Stimulated activated memory B cell treated with anti-CD40 and anti-IgM and Interleukin-4, amounts not matched to agents 10 μg/mL and 1 μg/mL and 100 μg/mL, for 72 hours (primary cell): ENCODE measurements at places on chromosomes 7 and 10.
A peak's percentile ranks its signal among the peaks of the same experiment; 100 is the strongest.

DNA sequence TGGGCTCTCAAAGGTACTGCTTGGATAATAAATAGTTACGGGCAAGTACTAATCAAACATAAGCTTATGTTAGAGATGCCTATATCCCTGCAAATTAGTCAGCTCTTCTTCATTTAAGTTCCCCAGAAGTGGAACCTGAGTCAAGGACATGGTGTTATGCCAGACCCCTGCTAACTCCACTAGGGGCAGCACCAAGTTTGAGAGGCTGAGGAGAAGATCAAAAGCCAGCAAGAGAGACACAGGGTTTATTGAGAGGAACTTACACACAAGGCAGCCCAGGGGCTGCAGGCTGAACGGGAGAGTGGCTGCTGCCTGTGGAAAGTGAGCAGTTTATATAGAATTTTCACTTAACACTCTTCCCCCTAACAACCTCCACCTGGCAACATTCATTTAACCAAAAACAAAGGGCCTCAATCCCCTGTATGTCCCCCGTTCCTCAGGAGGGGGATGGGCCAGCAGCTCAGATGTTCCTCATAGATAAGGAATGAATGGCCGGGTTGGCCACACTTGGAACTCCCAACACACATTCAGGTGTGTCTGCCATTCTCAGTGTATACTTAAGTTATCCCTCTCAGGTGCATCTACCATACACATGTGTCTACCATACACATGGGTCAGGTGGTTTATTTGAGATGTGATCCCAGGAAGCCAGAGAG, 62.6 kb upstream of the GHITM start:
- ATAC-seq: peak; percentile 51

DNA sequence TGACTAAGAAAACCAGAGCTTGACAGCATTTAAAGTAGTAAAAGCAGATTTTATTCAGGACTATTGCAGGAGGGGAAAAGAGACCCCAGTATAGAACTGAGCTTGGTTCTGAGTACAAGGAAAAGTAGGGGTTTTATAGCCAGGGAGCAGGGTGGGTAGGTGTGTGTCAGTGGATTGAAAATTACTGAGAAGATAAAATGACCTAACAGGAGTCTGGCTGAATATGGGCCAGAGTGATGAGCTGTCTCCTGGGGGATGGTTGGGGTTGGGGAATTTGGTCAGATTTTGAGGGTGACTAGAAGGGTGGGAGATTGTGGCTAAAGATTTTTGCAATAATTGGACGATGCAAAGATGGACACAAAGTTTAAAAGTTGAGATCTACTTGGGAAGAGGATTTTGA, 114.0 kb downstream of the ST7 start:
- no peak for ATAC-seq

DNA sequence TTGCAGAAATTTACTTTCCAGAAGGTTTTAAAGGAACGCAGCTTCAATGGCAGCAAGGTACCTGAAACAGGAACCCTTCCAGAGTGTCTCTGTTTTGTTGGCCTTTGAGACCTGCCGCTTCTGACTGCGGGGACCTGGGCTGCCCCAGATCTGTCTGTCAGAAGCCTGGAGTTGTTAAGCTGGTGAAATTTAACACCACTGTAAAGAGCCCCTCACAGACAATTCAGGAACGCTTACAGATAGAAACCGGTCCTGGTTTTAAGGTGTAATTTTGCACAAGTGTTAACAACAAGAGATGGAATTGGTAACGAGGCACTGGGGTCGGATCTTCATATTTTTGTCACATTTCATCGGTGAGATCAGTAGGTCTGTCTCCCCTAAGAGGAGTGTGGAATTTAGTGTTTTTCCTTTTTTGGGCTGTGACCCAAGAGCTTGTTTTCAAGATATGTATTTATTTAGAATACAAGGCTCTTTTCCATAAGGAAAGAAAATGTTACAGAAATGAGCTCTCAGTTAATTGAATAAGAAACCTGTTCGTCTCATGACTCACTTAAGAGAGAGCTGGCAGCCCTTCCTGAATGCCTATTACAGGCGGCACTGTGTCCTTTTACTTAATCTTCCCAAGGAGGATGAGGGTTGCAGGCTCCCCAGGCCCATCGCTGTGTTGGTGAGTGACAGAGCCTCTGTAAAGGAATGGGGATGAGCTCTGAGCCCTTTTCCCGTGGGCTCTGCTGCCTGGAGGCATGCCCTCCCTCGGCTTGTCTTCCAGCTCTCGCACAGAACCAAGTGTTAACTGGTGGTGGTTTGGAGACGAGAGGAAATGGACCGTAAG, 168.7 kb downstream of the CUX1 start:
- ATAC-seq: no peak

DNA sequence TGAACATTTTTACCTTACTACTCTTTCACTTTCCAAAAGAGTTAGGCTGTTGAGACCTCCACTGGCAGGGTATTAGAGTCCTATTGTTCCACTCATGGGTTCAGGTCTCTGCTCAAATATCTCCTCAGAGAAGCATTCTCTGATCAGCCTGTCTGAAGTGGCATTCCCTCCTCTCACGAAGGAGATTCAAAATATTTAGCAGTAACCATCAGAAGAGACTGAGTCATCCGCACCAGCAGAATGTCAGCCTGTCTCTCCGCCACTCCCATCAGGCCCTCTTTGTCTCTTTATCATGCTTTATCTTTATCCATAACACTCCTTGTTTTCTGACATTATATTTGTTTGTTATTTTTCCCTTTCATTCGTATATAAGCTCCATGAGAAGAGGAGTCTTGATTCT, 79.1 kb downstream of the AASS start:
- no peak for ATAC-seq

DNA sequence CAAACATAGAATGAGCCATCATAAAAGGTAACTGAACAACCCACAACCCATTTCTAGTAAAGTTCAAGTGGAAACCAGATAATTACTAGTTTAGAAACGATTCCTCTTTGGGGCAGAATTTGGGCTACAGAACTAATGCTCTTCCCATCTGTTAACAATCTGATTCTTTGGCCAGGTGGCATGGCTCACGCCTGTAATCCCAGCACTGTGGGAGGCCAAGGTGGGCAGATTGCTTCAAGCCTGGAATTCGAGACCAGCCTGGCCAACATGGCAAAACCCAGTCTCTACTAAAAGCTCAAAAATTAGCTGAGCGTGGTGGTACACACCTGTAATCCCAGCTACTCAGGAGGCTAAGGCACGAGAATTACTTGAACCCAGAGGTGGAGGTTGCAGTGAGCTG, 18.5 kb downstream of the CYP51A1 start:
- ATAC-seq: no peak

GRCh38 chr7:47351233-47352154, 230.4 kb downstream of the TNS3 start:
- no peak for ATAC-seq

- ATAC-seq: no peak
Measured at GRCh38 chr10:126533644-126534043, 136.8 kb downstream of the C10orf90 start.

GRCh38 chr7:29396563-29396962, 167.1 kb upstream of the PRR15 start:
- no peak for ATAC-seq

GRCh38 chr10:43202224-43202656, 64.0 kb downstream of the CSGALNACT2 start:
- peak; percentile 65 for ATAC-seq

- no peak for ATAC-seq
Measured at GRCh38 chr7:49497471-49497870, 276.0 kb upstream of the VWC2 start.

DNA sequence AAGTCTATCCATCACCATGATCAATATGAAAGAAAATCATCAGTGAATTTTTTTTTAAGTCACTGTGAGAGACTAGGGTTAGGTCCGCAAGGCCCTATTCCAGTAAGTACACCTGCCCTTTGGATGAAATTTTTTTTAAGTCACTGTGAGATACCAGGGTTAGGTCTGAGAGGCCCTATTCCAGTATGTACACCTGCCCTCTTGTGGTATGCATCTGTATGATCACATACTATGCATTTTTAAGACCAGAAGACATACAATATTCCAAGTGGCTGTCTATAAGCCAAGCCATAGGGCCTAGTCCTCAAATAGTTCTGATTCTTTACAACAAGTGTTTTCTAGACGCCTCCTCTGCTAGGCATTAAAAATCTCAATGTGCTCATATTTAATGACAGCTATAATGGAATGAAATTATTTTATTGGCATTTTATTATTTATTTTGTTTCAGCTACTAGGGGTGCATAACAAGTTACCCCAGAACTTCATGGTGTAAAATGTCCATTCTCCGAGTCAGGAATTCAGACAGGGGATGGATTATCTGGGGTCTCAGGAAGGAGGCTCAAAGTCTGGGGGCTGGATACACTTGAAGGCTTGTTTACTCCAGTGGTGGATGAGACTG, 53.1 kb downstream of the TEX36 start:
- ATAC-seq: no peak

- no peak for ATAC-seq
Measured at GRCh38 chr7:156397249-156397648, 243.3 kb upstream of the RNF32 start.

- no peak for ATAC-seq
Measured at GRCh38 chr7:7327423-7327822, 145.1 kb downstream of the C1GALT1 start.

- no peak for ATAC-seq
Measured at GRCh38 chr7:44936322-44936721, 42.5 kb downstream of the MYO1G start.

DNA sequence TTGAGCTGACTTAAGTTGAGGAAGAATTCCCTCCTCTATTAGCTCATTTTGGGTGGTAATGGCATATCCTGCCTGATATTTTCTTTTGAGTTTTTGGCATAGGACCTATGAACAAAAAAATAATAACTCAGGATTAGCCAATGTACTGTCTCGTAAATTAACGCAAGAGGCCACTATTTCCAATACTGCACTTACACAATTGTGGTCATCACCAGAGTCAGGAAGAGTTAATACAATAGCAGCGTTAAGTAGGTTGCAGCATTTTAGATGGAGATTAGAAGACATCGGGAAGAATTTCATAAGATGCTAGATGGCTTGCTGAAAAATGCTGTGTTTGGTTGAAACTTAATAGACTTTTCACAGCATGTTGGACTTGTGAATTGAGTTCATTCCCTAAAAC, 36.4 kb downstream of the ANTXRL start:
- no peak for ATAC-seq

DNA sequence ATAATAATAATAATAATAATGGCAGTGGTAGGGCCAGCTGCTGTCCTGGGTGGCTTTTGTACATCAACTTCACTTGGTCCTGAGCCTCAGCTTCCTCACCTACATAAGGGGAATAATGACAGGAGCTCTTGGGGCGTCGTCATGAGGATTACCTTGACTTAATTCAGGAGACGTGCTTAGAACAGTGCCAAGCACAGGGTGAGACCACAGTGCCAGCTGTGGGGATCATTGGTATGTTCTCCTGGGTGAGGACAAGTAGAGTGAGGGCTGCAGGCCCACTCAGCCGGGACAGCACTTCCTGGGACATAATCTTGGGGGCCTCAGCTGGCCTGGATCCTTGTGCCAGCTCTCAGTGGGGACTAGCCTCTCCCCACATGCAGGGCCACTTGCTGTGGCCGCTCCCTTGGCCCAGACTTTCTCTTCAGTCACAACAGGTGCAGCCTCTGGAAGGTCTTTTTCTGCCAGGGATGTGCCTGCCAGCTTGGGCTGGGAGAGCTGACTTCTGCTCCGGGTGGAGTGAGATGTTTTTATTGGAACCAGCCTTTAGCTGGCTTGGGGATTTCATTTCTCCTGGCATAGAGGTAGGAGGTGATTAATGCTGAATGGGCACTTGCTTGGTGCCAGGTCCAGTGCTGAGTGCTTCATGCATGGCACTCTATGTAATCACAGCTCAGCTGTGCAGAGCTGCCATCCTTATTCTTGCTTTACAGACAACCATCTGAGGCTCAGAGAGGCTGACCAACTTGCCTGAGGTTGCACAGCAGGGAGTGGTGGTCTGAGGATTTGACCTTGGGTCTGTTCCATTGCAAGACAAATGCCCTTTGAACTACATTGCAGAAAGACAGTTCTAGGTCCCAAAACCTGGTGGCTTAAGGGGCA, 45.3 kb downstream of the TSPAN15 start:
- ATAC-seq: no peak

DNA sequence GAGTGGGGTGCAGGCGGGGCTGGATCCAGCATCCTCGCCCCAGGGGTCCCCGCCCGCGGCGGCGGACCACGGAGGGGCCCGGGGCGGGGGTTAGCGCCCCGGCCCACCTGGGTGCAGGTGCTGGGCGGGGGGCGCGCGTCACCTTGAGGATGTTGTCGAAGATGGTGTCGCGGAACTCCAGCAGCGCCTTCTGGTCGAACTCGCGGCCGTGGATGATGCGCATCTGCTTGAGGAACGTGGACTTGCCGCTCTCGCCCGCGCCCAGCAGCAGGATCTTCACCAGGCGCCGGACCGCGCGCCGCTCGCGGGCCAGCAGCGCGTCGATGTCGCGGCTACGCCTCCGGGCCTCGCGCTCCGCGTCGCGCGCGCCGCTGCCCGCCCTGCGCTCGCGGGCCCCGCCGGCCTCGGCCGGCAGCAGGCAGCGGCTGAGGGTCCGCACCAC, 376 bp downstream of the GNA12 start:
- peak; percentile 34 for ATAC-seq

GRCh38 chr10:132112611-132113010, 46.9 kb downstream of the JAKMIP3 start:
- ATAC-seq: no peak

DNA sequence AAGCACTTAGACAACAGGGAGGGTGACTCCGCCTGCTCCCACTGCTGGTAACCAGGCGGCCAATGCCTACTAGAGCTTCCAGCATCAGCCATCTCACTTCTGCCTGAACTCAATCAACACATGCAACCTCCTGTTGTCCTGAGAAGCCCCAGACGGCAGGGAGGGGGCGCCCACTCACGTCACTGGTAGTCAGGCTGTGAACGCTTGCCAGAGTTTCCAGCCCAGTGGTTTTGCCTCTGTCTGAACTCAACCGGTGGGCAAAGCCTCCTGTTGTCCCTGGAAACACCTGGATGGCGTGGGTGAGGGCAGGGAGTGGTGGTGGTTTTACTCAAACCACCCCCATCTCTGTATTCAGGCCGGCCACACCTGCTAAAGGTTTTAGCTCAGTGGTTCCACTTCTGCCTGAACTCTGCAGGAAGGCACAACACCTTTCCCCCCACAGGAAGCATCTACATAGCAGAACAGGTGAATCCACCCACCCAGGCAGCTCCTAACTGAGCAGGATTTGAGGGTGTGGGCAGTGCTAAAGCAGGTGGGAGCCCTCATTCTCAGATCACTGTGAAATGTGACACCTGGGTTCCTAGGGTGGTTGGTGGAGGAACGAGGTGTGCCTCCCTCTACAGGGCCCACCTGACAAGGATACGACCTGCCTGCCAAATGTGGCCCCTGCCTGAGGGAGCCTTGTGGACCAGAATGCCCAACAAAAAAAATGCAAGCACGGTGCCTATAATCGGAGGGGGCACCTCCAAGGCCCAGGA, 563.0 kb upstream of the SEMA3D start:
- peak; percentile 36 for ATAC-seq

GRCh38 chr7:25805027-25805687, 346.8 kb upstream of the NFE2L3 start:
- ATAC-seq: no peak

DNA sequence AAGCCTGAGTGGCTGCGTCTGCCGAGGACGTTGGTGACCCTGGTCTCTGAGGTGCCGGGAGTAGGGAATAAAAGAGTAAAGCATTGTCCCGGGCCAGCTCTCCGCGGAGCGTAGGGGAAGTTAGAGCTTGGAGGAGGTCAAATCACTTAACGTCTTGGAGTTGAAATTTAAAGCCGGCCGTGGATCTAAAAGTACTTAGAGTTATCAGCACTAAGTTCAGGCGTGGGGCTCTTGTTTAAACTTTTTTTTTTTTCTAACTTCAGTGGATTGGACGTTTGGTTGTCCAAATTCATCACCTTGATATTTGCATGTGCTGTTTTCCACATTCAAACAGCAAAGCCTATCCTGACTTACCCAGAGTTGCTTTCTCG, 700 bp downstream of the NIPSNAP2 start:
- no peak for ATAC-seq

GRCh38 chr10:73863039-73863817, 11.1 kb downstream of the CAMK2G start:
- no peak for ATAC-seq
